Activated naive CD8-positive, alpha-beta T cell treated with anti-CD3 and anti-CD28 coated beads, Interleukin-2, amount 10 ng/mL, durations not matched to agents 7 days and 5 days (primary cell): ENCODE measurements at places on chromosomes 7 and 10. TPM values are rescaled to one million over a fixed set of nuclear protein-coding genes. Genes with fewer than 3 reads are reported as not detected.

- no peak for DNase-seq
Measured at GRCh38 chr10:7296648-7297047, 114.2 kb downstream of the SFMBT2 start.

ANKIB1 gene
- 77.6 TPM for total RNA-seq

FRMPD2 gene
- total RNA-seq: not detected

DNA sequence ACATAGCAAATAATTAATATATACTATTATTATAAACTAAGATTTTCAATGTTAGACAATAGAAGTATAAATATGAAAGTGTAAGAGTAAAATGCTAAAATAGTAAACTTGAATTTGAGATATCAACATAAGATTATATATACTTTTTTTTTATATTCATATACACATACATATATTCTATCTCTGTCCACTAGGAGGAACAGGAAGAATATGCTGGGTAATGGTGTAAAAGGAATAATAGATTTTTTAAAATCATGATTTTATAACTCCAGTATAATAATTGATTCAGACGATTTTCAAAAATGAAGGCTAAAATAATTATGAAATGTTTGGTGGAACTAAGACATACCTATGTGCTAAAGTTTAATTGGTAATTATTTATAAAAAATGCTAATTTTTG lies 37.7 kb downstream of the AGMO start:
- DNase-seq: no peak

FXYD4 gene
- total RNA-seq: not detected

DNA sequence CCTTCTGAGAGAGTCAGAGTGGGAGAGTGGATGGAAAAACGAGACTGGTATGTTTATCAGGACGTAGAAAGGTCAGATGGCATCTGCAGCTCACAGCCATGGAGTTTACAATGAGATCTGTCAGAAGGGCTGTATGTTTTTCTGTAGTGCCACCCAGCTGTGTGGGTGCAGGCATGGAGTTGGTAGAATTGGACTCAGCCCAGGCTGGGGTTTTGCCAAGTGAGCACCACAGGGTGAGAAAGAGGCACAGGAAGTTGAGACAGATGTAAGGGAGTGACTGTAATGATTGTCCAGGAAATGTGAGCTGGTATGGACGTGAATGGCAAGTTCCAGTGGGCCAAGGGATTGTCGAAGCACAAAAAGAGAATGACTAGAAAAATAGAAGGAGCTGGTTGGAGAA lies 9.1 kb upstream of the ZYX start:
- no peak for DNase-seq
